ENCODE measurements at places on chromosomes 6 and 20.

- no peak for DNase-seq
These were observed 111.9 kb downstream of the SCML4 start for GRCh38 chr6:107712237-107712664.

DNA sequence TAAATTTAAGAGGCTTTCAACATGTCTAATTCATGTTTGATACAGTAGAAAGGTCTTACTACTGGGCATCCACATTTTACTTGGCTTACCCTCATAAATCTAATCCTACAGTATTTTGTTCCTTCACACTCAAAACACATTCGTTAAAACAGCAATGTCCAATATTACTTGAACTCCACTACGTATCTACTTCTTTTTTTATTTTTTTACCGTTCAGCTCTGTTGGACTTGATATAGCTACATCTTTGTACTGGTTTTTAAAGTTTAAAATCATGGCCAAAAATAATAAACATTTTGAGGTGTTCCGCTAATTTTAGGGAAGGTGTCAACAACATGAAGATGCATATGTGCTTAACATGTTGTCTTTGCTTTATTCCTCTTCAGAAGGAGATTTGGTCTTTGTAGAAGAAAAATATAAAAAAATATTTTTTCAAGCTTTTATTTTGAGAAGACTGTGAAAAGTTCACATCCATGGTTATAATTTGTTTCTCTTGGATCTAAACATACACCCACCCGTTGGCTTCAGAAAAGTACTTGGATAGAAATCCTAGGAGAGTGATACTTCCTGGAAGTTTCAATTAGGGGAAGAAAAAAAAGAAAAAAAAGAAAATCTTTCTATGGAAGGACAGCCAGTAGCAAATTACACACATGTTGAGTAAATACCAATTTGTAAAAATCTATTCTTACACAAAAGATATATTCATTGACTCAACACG, 71.5 kb downstream of the EPB41L2 start:
- no peak for DNase-seq

DNA sequence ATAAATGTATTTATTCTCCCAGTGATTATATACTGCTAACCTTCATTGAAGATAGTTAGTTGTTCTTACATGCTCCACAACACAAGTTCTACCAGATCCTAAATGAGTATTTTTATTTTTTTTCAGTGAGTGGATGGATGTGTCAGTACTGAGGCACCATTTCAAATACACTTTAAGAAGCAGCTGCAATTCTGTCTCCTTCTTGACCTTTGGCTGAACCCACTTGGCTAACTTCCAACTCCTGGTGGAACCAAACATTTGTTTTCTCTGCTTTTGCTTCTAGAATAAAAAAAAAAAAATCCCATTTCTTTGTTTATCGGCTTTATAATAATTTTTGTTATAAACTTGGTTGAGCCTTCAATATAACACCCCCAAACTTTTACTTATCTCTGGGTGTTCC, 458.3 kb upstream of the MAP3K7 start:
- no peak for DNase-seq

GRCh38 chr6:136593748-136594490, 43.7 kb upstream of the MAP7 start:
- DNase-seq: peak; percentile 98

GRCh38 chr6:97666889-97667288, 383.9 kb upstream of the MMS22L start:
- no peak for DNase-seq

- DNase-seq: no peak
These were observed 4.5 kb downstream of the LRRC1 start for GRCh38 chr6:53799340-53799739.

GRCh38 chr6:135617222-135617621, 119.7 kb upstream of the AHI1 start:
- no peak for DNase-seq

DNA sequence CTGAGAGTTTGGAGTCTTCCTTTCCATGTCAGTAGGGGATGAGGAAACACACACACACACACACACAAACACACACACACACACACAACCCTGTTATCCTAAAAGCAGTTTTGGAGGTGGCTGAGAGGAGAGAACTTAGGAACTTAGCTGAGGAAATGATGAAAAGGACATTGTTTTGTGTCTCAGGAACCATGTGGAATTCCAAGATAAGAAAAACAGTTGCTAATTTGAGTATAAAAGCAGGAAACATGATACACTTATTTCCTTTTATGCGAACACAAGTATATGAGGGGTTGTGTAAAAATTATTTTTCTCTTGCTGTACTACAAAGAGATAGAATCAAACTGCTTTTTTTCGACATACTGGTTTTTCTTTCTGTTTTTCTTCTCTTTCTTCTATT, at the start of gene MYCT1:
Gene MYCT1, plus strand, starts transcription at position 264 of the 400 bp plus-strand sequence. Its CDS starts 6 bp downstream, at position 270.
- no peak for DNase-seq

DNA sequence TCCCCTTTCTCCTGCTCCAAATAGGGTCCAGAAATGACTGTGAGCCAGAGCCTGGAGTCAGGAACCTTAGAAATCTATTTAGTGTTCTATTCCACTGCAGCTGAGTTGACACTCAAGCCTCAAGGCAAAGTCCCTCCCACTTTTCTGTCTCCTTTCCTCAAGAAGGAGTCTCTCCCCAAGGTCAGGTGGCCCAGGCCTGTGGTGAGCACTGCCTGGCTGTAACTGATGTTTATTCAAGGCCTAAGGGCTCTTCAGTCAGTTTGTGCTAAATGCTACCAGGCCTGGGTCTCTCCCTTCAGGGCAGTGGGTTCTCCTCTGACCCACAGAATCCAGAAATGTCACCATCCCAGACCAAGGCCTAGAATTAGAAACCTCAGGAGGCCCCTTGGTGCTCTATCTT, 1042.9 kb upstream of the EPHA7 start:
- no peak for DNase-seq

DNA sequence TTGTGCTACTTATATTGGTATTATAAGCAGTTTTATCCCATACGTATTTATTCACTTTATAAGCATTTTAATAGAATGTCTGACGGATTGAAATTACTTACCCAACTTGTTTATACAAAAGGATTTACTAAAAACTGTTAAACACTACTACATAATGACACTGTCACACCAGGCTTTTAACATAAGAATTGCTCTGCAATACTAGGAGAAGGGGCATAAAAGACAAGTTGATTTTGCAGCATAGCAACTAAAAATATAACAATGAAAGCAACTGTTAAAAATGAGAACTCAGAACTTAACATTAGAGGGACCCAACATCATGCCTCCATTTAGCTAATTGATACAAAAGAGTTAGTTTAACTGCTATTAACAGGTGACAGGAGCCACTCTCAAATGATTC, 995.3 kb downstream of the PHF3 start:
- no peak for DNase-seq

DNA sequence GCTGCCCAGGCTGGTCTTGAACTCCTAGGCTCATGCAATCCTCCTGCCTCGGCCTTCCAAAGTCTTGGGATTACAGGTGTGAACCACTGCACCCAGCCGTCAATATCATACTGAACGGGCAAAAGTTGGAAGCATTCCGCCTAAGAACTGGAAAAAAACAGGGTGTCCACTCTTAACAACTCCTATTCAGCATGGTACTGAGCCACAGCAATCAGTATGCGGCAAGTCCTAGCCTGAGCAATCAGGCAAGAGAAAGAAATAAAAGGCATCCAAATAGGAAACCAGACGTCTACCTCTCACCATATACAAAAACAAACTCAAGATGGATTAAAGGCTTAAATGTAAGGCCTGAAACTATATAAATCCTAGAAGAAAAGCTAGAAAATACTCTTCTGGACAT, 83.1 kb downstream of the FKBP5 start:
- DNase-seq: no peak

Measured in RKO (cell line).